ENCODE measurements at places on chromosomes 1 and 21.

DNA sequence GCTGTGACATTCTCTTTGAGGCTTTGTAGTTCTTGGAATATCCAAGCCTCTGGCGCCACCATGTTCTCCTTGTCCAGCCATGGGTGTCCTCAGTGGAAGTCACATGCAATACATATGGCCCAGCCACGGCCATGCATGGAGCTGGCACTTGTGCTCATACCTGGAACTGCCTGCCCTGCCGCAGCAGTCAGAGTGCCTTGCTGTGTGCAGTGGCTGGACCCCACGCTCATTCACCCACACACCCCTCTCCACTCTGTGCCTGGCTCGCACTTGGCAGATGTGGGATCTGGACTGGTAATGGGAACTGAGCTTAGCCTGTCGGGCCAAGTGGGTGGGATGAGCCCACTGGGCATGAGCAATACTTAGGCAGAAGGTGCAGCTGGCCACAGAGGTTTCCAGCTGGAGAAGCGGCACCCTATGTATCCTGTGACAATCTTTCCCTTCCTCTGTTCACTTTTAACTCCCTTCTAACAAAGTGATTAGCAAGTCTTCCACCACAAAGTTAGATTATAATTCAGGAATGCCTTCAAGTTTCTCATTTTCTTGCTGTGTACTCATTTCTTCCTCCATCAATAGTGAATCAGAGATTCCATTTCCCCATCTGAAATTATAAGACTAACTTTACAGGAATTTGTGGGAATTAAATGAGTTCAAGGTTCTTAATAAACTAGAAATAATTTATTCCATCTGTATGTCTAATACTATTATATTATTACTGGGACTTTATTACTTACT lies 351.6 kb upstream of the NCAM2 start:
- no peak for DNase-seq

- DNase-seq: no peak
Measured at GRCh38 chr21:32253215-32253641, 25.6 kb downstream of the MIS18A start.

DNA sequence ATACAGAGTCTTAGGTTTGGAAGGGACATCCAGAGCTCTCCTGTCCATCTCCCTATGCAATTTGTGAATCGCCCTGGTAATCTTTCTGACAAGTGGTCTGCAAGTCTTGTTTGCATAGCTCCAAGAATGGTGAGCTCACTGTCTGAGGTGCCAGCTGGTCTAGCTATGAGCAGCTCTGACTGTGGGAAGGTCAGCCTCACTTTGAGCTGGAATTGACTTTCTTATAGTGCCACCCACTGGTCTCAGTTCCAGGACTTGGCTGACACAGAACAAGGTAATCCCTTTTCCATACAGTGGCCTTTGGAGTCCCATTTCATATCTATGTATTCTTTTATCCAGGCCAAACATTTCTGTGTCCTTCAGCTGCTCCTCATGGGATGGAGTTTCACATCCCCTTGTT lies 95.6 kb upstream of the C8B start:
- no peak for DNase-seq

DNA sequence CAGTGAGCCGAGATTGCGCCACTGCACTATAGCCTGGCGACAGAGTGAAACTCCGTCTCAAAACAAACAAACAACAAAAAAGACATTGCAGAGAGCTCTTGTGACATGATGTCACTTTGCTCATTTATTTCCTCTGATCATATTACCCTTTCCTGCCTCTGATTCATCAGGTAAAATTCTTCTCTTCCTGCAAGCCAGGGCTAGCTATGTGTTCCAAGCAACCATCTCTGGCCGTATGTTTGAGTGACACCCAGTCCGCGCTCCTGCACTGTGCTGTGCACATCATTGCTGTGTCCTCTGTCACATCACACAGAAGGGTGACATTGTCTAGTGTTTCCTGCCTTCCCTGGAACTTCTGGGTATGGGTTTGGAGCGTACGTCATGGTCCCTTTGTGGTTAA lies 251.3 kb downstream of the PCP4 start:
- no peak for DNase-seq

DNA sequence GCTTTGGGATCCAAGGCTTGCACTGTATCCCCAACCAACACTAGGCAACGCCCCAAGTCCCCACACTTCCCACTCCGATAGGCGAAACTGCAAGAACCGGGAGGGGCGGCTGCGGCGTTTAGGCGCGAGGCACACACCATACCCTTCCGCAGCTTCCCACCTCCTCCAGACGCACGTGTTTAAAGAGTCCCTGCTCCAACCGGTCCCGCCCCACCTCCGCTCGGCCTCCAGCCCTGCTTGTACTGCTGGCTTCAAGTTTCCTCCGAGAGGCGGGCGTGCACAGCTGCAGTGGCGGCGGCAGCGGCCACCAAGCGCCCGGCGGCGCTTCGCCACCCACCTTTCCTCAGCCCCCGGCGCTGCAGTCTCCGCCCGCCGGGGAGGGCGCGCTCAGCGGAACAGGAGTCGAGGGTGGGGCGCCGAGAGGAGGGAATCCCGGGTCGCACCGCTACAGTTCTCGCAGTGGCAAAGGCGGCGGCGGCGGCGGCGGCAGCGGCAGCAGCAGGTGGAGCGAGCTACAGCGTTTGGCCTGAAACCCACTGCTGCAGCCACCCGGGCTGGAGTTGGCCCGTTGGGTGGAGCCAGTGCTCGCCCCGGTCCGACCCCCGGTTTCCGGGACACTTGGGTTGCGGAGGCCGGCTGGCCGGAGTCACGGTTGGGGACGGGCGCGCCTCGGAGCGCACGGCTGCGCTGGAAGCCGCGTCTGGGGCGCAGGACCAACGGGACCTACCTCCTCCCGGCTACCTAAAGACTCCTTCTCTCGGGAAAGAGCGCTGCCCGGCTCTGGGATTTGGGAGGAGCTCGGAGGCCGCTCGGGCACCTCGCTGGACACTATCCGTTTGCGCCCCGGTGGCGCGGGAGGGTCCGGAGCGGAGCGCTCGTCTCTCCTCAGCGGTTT lies at the start of gene CNIH3:
CNIH3 (plus strand) TSS at position 457 of the 895 bp plus-strand sequence. CDS start 858 bp downstream, outside the sequence.
- DNase-seq: peak; percentile 51

DNA sequence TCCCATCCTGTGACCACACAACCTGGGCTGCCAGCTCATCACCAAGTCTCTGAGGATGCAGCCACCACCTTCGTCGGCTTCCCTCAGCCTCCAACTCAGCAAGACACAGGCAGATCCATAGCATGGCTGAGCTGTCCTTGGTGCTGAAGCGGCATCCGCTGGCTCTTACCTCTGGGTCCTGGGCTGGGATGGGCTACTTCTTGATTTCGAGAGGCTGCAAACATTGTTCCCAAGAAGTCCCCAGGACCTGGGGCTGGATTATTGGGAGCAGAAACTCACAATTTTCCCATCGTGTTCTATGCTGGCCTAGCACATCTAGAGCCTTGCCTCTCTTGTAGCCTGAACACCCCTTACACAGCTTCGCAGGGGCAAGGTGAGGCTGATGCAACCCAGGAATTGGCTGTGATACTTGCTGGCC lies 24.9 kb upstream of the C1QA start:
- peak; percentile 22 for DNase-seq

DNA sequence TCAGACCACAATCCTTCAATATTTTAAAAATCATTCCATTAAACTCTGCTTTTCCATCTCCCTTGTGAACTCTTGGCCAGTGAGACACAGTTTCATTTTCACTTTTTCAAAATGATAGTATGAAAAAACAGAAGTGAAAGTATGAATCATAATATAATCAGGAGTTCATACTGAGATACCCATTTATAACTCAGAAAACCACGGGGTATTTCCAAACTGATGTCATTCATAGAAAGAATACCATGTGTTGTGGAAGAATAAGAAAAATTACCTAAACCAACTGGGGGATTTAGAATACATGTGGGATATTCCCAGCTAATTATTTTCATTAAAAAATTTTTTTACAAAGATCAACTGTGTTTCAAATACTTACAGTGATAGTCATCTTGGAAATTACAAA lies 149.9 kb downstream of the MRPL39 start:
- DNase-seq: no peak

DNA sequence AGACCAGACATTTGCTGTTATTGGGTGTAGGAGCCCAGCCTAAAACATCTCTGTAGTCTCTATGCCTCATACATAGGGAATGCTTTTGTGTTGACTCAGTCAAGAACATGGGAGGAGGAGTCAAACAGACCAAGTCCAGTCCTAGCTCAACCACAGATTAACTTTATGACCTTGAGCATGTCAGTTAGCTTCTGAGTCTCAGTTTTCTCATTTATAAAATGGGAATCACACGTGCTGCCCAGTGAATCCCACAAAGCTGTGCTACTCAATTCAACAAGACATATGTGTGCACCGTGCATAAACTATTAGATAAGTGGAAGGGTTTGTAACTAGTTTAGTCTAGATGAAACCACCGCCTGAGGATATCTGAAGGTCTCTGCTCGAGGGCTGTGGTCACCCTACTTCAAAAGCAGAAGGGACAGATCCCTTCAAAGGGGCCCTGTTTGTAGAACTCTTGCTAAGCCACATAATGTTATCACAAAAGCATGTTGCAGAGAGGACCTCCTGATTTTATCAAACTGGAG lies 109.5 kb upstream of the NFIA start:
- DNase-seq: no peak

DNA sequence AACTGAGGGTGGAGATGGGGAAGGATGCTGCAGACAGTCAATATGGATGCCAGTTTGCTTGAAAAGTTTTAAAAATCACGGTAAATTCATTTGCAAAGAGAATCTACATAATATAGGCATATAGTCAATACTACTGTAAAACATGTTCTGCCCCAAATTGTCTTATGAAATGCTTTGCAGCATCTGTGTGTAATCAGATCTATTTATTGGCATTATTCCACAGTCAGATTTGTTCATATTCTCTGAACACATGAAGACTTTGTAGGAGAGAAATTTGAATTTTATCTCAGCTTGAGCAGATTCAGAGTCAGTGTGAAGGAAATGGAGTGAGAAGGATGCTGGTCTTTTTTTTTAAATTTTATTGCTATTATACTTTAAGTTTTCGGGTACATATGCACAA lies 88.5 kb downstream of the PLPPR4 start:
- no peak for DNase-seq

DNA sequence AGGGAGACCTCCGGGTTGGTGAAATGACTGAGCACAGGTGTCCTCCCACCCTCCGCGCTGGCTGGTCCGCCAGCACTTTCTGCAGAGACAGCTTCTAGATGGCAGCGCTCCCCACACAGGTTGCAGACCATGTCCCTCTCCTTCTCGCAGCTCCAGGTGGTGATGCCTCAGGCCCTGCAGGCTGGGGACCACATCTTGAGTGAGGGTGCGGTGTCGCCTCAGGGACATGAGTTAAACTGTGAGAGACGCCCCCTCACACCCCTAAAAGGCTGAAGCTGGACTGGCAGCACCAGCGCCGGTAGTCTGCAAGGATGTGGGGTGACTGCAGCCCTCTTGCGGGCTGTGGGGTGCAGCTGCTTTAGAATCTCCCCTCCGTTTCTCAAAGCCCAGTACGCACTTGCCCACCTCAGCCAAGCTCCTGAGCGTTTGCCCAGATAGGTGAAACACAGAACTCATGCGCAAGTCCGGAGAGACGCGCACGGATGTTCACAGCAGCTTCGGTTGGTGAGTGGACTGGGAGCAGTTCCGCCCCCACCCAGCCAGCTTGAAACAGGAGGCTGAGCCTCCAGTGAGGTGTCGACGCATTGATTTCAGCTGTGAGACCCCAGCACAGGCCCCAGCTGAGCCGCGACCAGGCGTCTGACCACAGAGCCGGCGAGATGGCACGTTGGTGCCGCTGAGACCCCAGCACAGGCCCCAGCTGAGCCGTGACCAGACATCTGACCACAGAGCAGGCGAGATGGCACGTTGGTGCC lies 28.6 kb downstream of the COL6A1 start:
- no peak for DNase-seq

DNA sequence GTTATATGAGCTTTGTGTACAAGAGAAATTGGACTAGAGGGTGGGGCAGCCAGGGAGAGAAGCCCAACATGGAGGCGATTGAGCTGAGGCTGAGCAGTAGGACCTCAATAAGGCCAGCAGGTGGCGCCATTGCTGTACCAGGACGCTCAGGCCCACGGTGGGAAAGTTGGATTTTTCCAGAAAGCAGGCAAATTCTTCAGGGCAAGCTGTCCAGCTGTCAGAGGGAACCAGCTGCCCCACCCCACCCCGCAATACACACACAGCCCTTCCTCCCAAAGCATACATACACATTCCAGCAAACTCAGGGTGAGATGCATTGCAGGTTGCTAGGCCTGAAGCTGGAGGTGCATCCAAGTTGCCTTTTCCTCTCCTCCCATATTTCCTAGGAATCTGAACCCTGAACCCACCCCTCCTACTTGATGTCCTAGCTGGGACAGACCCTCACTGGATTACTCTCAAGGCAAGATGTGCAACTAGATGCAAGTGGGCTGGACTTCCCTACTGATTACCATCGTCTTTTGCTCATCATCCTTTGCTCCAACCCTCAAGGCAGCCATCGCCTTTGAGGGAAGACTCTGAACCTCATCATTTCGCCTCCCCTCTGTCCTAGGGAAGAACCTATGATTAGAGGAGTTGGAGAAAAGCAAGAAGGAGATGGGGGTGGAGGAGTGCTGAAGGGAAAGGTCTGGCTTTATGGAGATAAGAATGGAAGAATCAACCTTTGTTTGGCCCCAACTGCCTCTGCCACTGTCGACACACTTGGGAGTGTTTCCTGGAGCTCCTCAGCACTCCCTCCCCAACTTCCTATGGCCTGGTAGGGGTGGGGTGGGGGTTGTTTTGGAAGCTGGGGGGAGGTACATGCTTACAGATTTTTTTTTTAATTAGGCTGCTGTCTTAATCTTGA lies 25.5 kb downstream of the CD34 start:
- peak; percentile 80 for DNase-seq

DNA sequence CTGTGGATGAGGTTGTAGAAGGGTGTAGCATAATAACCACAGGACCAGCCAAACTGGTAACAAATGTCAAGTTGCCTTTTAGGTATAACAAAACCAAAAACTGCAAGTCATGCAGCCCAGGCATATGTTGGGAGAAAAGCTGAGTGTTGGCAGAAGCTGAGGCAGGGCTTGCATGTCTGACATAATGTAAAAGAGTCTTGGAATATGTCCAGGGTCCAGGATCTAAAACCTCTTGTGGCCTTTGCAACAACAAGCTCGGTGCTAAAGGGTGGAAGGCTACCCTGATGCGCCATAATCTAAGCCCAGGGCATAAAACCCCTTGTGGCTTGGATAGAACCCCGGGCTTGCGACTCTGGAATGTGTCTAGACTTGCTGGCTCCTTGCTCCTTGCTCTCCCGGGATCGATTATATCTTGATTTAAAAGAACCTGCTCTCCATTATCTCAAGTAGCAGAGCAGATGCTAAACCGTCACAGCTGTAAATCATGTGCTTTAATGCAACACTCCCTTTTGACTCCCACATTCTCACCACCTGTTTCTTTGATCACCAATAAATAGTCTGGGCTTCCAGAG lies 26.5 kb upstream of the SLC35A3 start:
- DNase-seq: no peak

DNA sequence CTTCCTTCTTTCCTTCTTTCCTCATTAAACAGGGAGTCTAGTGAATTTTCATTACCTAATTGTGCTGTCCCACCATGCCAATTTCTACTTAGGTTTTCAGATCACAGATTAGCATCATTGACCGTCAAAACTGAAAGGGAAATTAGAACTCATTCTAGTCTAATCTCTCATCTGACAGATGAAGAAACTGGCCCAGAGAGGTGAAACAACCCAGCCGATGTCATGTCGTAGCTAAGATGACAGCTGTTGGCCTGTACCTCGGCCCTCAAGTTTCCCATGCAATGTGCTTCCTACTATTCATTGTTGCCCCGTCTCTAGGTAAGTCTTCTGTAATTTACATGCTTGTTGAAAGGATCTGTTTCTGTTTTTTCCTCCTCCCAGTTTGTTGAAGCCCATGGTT lies 128.2 kb upstream of the KIAA0040 start:
- DNase-seq: no peak
